Left forelimb (tissue), 1 donor: ENCODE measurements at places on chromosomes 7 and 10.

DNA sequence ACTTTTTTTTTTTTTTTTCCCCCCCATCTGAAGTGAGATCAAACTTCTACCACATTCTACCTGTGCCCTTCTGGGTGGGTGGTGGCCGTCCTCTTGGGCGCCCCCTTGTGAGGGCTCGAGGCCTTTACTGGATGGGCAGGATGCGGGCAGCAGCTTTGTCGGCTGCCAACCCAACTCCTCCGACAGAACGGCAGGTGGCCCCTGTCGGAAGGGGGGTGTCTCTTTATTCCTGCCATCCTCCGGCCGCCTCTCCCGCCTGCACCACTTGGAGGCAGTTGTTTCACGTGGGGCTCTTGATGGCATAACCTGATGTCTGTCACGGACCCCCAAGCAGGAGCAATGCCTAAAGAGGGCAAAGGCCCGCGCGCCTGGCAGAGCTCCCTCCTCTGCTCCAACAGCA is 31.0 kb downstream of the AMZ1 start:
- no peak for DNase-seq

GRCh38 chr7:112009081-112009480 is 197.1 kb downstream of the DOCK4 start:
- no peak for DNase-seq

DNA sequence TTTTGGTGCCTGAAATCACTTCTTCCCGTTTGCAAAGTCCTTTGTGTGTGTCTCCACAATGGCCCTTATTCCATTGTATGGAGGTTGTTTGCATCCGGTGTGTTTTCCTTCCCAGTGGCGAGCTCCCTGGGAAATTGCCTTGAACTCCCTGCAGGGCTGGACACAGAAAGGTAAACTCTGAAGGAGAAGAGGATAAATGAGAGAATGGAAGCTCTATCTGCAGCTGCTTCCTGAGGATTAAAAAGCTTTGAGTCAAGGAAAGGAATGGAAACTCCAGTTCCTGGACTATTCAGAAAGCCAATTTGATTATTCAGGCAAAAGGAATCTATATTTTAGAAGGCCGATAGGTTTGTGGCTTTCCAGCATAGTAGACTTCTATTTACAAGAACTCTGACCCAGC is 4.4 kb upstream of the GRK5 start:
- DNase-seq: no peak

GRCh38 chr10:104638861-104639589 is 2.1 kb upstream of the SORCS3 start:
- no peak for DNase-seq

DNA sequence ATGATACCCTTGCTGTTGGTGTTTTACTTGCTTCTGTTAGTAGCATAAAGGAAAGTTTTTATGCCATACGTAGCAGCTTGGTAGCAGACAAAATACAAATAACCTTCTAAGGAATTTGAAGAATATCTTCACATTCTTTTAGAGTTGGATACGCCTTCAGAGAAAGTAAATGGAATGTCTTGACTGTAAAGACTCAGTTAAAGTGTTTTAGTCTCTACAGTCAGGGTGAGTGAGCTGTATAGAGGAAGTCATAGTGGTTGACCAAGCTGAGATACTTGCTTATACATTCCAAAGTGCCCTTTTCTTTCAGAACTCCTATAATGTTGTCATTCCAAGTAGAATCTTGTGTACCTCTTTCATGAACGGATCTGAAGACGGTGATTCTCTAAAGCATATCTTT is 37.7 kb downstream of the RABGEF1 start:
- no peak for DNase-seq

- no peak for DNase-seq
These were observed 254.8 kb upstream of the PITRM1 start for GRCh38 chr10:3427347-3427746.

- peak; percentile 59 for DNase-seq
These were observed 86.6 kb downstream of the ADARB2 start for GRCh38 chr10:1650542-1651269.

- no peak for DNase-seq
These were observed 41.2 kb upstream of the VCL start for GRCh38 chr10:73956476-73957359.

GRCh38 chr7:127844165-127844564 is 187.1 kb downstream of the LRRC4 start:
- DNase-seq: no peak

DNA sequence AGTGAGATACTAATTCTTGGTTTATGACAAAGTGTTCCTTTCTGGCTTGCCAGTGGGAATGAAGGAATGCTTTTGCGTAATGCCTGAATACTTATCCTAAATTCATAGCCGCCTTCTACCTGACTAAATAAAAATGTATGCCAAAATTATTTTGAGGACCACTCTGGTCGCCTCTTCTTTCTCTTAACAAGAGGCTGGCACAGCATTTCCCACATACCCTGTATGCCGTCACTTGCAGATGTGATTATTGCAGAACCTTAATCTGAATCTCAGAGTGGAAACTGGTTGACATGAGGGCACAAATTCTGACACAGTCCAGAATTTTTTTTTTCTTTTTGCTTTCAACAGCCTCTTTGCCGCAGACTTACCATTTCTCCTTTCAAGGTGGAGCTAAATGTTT is 124.6 kb upstream of the GLCCI1 start:
- no peak for DNase-seq

DNA sequence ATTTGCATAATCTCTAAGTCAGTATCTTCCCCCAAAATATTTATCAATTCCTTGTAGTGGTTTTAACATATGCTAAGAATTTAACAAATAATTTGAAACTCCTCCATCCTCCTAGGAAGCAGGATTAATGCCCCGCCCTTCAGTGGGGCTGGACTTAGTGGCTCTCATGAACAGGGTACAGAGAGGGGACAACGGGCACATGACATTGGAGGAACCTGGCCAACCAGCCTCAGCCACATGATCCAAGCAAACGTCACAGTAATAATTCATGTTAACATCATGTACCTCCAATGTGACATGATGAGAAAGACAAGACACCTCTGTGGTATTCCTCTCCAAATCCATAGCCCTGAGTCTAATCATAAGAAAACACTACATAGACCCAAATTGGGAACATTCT is 50.5 kb downstream of the NUDCD3 start:
- no peak for DNase-seq

- no peak for DNase-seq
These were observed 55.3 kb downstream of the TBATA start for GRCh38 chr10:70729763-70730357.

DNA sequence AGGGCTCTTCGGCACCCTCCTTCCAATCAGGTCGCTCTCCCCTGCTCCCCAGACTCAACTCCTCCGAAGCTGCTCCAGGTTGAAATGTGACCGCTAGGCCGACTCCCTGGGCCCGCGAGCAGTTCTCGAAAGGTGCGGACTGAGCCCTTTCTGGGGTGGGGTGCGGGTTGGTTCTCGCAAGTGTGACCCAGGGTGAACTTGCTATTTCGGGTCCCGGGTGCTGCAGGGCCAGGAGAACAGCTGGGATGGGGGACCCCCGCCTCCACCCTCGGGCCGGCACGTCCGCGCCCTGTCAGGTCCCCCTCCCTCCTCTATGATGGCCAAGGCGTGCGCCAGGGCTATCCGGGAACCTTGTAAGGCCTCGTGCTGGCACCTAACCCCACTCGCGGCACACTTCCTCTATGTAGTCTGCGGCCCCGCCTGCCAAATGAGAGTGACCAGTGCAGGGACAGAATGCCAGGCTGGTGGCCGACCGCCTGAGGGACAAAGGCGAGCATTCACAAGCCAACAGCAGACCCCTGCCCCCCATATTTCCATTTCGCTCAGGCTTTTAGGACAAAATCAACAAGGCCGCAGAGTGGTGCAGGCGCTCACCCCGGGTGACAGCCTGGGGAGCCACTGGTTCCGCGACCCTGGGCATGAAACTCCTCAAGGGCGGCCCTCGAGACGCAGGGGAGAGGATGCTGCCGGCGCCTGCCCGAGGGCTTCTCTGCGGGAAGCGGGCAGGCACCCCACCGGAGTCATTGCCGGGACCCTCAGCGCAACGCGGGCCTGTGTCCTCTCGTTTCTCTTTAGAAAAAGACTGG is 13.7 kb upstream of the HOXA13 start:
- DNase-seq: no peak

GRCh38 chr10:74079028-74079935 is 71.3 kb downstream of the AP3M1 start:
- no peak for DNase-seq

GRCh38 chr10:91909117-91909677 is at the start of gene FGFBP3:
FGFBP3 (minus strand) TSS chr10:91909486; CDS start chr10:91908969, 517 bp downstream.
- no peak for DNase-seq

DNA sequence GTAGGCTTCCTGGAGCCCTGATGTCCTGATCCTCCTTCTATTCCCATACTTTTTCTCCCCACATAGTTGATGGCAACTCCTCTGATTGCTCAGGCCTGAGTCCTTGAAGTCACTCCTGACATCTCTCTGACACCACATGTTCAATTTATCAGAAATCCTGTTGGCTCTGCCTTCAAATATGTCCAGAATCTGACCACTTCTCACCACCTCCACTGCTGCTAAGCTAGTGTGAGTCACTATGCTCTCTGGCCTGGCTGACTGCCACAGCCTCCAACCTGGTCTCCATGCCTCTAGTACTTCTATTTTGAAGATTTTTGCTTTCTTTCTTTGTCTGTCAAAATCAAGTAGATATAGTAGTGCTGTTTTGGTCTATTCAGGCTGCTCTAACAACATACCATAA is 53.0 kb downstream of the TMEM229A start:
- no peak for DNase-seq
